ENCODE measurements at places on chromosomes 1 and 21.

DNA sequence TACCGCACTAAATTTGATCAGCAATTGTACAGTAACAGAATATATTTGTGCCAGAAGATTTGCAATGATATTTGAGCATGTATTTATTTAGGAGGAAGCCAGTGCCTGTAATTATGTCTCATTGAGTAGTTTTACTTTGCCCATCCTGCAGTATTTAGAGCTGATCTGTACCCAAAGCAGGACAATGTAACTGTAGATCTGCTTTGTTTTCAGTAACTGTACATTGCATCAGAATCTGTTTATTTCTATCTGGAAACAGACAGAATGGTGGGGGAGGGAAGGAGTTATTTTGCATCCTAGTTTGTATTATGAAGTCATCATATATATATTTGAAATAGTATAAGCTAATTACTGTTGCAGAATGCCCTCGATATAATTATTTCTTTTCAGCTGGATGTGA lies 36.2 kb upstream of the LRRC8C start:
- DNase-seq = no peak

GRCh38 chr1:15937706-15938168 lies 38.2 kb downstream of the ZBTB17 start:
- DNase-seq = no peak

- DNase-seq = no peak
Observed at GRCh38 chr1:177880339-177880891, 89.4 kb downstream of the SEC16B start.

- no peak for DNase-seq
Observed at GRCh38 chr1:3120140-3120539, 51.1 kb downstream of the PRDM16 start.

DNA sequence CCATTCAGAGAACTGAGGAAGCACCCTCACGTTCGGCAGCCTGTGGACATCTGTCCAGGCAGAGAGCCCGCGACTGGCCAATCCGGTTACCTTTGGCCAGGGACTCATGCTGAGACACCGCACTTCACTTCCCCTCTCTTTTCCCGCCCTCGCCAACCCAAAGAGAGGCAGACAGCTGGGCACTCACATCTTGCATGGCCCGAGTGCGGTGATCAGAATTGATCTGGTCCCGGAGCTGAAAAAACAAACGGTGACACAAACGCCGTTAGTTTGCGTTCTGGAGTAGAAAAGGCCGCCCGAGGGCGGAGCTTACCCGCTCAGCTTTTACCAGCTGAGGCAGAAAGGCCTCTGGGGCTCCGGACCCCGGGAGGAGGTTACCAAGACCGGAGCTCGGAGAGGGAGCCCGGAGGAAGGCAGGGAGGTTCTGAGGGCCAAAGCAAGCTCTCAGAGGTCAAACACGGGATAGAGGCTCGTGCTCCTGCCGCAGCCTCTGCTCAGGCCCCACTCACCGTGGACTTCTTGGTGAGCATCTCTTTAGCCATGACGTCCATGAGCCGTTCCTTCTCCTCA lies 376 bp downstream of the SF3A3 start:
- no peak for DNase-seq

DNA sequence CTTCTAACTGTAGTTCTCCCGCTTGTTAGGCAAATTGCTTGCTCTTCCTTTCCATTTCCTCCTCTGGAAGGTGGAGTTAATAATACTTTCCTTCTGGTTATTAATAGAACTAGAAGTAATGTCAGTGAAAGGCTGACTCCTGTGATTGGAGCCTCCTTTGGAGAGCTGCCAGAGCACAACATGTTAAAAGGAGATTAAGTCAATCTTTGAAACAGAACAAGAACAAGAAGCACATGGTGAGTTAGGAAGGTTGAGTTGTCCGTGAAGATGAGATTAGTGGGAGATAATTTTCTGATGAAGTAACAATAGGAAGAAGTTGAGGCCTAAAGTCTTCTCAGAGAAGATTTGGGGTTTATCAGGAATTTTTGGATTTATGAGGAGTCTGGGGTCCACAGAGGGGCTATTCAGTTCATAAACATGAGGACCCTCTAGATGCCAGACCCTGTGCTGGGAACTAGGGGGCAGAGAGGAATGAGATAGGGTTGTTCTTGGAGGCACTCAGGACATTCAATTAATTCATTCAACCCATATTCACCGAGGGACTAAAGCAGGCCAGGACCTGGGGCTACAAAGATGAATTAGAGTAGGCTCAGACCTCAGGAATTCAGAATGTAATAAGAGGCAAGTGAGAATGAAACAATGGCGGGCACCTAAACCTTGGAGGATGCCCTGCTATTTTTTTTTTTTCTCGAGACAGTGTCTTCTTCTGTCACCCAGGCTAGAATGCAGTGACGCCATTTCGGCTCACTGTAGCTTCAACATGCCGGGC lies 40.7 kb upstream of the DHCR24 start:
- DNase-seq = no peak

GRCh38 chr1:57369889-57370288 lies 54.0 kb downstream of the DAB1 start:
- DNase-seq = no peak

GRCh38 chr21:16420031-16420724 lies 690.4 kb downstream of the USP25 start:
- peak; percentile 8 for DNase-seq

DNA sequence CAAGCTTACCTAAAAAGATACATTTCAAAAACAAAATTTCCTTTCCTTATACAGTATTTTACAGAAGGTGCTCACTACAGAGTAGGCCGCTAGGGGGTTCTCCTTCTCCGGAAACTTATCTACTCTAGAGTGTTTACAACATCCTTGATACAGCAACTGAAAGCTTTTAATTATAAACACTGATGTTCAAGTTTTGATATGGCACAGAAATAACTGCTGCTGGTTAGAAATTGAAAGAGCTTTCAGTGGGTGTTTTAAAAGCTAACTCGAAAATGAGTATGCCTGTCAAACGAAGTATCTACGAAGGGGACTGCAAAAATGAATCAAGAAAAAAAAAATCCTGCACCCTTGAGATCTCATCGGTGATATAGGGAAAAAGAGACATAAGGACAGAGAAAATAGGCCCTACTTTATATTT lies 1.0 kb downstream of the YOD1 start:
- DNase-seq = no peak

GRCh38 chr1:101059945-101060542 lies 34.5 kb upstream of the DPH5 start:
- DNase-seq = no peak

- no peak for DNase-seq
Observed at GRCh38 chr21:39845571-39846130, 21.6 kb upstream of the PCP4 start.

GRCh38 chr1:165063181-165063965 lies 293.1 kb downstream of the LMX1A start:
- DNase-seq = no peak

DNA sequence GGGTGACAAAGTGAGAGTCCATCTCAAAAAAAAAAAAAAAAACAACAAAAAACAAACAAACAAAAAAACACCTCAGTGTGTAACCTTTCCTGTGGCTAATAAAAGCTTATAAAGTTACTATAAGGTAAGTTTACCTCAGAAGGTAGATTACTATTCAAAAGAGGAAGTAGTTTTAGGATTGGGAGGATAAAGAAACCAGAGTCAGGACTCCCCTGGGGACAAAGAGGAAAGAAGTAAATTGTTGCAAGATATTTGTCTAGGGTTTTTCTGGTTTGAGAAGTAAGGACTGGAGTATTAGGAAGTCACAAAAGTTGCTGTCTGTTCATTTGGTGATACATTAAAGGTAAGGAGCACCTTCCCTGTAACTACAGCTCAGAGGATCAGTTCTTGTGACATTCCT lies 23.8 kb upstream of the CENPF start:
- DNase-seq = no peak

- DNase-seq = no peak
Observed at GRCh38 chr1:20484519-20485462, 1.2 kb downstream of the CAMK2N1 start.

- DNase-seq = no peak
Observed at GRCh38 chr1:32411261-32411660, 17.0 kb upstream of the BSDC1 start.

- DNase-seq = no peak
Observed at GRCh38 chr21:41653954-41654491, 112.8 kb downstream of the RIPK4 start.

DNA sequence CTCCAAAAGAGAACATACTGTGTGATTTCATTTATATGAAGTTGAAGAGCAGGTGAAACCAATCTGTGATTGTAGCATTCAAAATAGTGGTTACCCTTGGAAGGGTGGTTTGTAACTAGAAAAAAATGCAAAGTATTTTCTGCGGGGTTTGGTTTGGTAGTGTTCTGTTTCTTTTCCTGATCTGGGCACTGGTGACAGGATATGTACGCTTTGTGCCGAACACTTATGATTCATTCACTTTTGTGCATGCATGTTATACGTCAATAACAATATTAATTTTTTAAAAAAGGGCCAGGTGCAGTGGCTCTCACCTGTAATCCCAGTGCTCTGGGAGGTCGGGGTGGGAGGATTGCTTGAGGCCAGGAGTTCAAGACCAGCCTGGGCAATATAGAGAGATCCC lies 63.8 kb downstream of the CD34 start:
- no peak for DNase-seq

GRCh38 chr1:201841265-201841912 lies 12.4 kb downstream of the IPO9 start:
- no peak for DNase-seq

DNA sequence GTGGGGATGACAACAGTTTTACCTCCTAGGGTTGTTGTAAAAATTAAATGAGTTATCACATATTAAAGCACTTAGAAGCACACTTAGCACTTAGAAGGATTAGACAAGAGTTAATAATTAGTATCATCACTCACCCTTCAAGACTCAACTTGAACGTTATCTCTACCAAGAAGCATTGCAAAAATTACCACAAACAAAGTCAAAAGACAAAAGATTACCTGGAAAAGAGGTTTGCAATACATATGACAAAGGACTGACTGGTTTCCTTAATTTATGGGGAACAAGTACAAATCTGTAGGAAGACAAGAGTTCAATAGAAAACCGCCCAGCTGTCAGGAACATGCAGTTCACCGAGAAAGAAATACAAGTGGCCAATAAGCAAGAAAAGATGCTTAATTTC lies 93.3 kb upstream of the ATP1A1 start:
- DNase-seq = no peak

- DNase-seq = peak; percentile 51
Observed at GRCh38 chr1:65509912-65510680, 89.6 kb downstream of the LEPR start.

GRCh38 chr1:31937300-31938183 lies 626 bp downstream of the PTP4A2 start:
- DNase-seq = peak; percentile 50

DNA sequence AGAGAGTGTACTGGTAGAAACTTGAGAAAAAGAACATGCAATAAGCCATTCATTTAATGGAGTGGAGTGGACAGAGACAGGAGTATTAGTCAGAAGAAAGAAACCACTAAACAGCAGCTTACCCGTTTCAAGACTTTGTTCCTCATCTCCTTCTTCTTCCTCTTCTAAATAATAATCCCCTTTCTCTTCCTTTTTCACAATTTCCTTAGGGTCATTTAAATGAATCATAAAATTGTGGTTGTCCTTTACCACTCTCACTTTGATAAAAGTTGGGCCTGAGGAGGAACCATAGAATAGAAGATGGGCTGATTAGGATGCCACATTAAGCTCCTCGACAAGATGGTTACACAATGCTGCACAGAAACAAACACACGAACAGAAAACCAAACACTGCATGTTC lies 109.6 kb downstream of the WDR3 start:
- no peak for DNase-seq

GRCh38 chr1:110671361-110671760 lies 3.4 kb downstream of the KCNA3 start:
- DNase-seq = no peak

DNA sequence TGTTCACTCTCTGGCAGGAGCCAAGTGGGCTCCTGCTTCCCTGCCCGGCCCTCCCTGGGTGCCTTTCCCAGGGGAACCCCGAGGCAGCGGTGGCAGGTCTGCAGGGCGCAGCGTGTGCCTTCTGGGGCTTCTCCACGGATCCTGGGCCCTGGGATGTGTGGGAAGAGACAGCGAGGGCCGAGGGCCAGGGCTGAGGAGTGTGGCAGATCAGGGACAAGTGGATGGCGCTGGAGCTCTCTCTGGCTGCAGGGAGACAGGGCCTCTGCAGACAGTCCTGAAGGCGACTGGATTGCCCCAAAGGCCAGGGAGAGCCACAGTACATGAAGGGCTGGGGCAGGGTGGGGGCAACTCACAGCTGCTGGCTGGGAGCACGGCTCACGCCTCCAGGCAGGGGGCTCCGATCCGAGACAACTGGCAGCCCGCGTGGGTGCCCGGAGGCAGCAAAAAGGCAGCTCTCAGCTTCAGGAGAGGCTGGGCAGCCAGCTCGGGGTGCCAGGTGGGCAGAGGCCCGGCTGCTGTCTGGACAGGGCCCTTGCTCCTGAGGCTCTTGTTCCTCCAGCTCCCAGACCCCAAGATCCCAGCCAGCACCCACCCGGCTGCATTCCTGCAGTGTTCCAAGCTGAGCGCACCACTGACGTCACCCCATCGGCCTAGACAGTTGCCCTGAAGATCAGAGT lies 16.0 kb downstream of the MORN1 start:
- DNase-seq = no peak

DNA sequence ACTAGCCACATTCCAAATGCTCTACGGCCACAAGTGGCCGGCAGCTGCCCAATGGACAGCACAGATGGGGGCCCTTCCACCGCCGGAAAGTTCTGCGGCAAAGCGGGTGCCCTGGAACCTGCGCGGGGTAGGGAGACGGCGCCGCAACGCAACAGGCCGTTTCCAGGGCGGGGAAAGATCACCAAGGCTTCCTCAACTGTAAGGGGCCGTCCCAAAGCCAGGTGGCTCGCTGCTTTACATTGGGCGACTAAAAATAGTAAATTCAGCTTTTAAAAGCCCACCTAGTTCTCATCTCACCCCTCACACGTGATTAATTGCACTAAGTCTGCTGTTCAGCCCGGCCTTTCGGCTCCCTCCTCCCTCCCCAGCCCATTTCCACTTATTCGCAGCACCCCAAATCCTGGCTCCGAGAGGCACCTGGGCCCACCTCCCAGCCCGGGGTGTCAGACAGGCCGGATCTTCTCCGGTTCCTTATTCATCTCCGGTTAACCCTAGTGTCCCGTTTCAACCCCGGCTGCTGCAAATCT lies 643 bp downstream of the CFAP298 start:
- DNase-seq = peak; percentile 21
